ENCODE measurements at places on chromosomes 13 and 19.

- DNase-seq, result no peak
These were observed 6.1 kb upstream of the ZNF98 start for GRCh38 chr19:22427960-22428913.

- no peak for DNase-seq
These were observed 123.8 kb downstream of the NDFIP2 start for GRCh38 chr13:79604752-79605151.

- peak; percentile 34 for DNase-seq
These were observed 32.7 kb downstream of the VSTM1 start for GRCh38 chr19:54030895-54031586.

DNA sequence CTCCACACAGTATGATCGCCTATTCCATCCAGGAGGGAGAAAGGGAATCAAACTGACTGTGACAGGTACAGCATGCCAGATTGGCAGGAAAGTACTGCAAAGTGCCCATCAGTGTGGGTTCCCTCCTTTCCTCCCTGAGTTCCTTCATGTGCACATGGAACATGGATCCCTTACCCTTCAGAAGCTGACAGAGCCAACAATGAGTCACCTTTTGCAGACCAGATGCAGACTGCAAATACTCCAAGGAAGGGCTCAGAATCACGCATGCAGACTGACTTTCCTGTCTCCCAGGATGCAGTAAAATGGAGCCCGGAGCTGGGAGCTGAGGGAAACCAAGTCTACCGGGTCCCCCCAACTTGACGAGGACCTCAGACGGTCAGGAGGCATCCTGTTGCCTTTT, 41.8 kb downstream of the SACS start:
- no peak for DNase-seq

DNA sequence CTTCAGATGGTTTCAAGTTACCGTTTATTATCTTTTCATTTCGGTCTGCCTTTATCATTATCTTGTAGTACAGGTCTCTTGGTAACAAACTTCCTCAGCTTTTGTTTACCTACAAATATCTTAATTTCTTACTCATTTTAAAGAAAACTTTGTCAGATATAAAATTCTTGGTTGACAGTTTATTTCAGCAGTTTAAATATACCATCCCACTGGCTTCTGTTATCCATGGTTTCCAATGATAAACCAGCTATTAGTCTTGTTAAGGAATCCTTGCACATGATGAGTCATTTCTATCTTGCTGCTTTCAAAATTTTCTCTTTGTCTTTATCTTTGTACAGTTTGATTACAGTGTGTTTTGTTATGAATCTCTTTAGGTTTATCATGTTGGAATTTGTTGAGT, 308.3 kb upstream of the SPRY2 start:
- no peak for DNase-seq

DNA sequence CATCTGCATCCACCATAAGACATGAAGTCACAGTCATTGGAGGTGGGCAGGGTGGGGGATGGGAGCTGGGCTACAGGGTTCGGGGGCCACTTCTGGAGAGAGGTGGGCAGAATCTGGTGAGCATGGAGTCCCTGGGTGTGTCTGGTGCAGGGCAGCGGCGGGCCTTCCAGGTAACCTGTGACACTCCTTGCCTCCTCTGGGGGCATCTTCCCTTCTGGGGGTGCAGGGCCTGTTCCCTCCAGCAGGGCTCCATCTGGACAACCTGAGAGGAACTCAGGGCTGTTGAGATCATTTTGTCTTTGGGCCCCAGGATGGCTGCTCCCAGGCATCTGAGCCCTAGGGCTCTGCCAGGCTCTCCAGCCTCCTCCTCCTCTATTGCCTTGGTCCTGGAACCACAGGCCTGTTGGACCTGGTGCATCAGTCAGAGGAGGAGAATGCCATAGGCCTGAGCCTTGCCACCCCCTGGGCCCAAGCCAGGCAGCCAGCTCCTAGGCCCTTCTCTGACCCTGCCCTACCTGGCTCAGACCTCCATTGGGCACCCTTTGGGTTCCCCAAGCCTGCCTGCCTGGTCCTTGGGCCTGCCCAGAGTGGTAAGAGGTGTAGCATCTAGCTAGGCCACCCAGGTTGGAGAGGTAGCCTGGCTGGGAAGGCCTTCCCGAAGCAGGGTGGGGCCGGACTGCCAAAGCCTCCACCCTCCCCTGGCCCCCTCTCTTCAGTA, 13.4 kb downstream of the LYL1 start:
- DNase-seq, result no peak

- no peak for DNase-seq
These were observed 205.4 kb downstream of the ZNF536 start for GRCh38 chr19:30577551-30578105.

DNA sequence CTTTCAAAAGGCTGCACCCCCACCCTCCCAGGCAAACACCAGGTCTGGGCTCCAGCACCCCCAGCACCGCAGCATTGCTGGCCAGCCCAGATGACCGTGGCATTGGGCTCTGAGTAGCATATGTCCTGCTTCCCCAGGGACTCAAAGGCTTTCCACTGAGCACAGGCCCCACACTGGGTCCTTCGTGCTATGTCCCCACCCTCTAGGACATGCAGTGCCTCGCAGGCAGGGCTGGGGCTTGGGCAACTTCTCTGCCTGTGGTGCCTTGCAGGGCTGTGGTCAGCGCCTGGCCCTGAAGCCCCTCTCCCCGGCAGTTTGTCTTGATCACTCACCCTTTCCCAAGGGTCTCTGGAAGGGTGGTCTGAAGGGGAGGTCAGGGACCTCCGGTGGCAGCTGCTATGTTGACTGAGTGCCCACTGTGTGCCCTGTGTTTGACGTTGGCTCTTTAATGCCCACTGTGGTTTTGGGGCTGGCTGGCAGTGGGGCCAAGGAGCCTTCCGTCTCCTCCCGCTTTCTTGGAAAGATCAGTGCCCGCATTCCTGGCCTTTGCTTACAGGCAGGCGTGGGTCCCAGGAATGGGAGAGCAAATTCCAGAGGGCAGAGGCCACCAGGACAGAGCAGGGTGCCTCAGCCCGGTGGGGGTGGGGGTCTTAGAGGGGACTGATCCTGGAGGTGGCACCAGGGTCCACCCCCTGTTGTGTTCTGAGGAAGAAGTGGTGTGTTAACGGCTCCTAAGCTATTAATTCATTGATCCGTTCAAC, 20.3 kb upstream of the CRTC1 start:
- DNase-seq, result no peak

DNA sequence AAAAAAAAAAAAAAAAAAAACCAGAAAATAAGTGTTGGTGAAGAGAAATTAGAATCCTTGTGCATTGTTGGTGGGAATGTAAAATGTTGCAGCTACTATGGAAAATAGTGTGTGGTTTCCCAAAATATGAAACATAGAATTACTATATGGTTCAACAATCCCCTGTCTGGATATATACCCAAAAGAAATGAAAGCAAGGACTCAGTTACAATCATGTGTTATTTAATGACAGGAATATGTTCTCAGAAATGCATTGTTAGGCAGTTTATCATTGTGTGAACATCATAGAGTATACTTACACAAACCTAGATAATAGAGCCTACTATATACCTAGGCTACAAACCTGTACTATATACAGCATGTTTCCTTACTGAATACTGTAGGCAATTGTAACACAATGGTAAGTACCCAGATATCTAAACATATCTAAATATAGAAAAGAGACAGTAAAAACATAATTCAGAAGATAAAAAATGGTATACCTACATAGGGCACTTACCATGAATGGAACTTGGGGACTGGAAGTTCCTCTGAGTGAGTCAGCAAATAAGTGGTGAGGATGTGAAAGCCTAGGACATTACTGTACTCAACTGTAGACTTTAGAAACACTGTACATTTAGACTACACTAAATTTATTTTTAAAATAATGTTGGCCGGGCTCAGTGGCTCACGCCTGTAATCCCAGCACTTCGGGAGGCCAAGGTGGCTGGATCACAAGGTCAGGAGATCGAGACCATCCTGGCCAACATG, 25.7 kb upstream of the SLC7A1 start:
- DNase-seq, result no peak

GRCh38 chr13:26020891-26021290, 30.9 kb downstream of the SHISA2 start:
- no peak for DNase-seq

DNA sequence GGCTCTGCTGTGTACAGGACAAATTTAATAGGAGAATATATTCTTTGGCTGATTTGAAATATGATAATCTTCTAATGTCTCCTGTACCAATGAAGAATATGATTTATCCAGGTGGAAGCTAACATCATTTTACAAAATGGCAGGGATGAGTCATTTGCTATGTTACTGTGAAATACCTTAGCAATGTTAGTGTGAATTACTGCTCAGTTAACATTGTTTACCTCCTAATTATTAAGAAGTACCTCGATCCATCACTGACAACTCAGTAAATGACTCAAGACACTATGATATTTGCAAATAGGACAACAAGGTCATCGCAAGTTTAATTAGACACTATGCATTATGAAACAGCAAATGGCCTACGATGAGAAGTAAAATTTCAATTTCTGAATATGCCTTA, 309.1 kb upstream of the EDNRB start:
- no peak for DNase-seq

DNA sequence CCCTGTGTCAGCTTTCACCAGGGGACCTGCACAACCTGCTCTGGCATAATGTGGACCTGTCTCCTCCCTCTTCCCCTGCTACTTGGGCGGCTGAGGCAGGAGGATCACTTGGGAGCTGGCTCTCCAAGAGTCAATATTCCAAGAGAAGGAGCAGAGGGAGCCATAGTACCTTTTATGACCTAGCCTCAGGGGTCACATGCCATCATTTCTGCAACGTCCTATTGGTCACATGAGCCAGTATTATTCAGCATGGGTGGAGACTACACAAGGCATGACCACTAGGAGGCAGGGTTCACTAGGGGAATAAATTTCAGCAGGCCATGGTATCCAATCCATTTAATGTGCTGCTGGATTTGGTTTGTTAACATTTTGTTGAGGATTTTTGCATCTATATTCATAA, 12.0 kb upstream of the SHFL start:
- no peak for DNase-seq

- DNase-seq, result no peak
These were observed 374.2 kb downstream of the DIAPH3 start for GRCh38 chr13:59789558-59789957.

DNA sequence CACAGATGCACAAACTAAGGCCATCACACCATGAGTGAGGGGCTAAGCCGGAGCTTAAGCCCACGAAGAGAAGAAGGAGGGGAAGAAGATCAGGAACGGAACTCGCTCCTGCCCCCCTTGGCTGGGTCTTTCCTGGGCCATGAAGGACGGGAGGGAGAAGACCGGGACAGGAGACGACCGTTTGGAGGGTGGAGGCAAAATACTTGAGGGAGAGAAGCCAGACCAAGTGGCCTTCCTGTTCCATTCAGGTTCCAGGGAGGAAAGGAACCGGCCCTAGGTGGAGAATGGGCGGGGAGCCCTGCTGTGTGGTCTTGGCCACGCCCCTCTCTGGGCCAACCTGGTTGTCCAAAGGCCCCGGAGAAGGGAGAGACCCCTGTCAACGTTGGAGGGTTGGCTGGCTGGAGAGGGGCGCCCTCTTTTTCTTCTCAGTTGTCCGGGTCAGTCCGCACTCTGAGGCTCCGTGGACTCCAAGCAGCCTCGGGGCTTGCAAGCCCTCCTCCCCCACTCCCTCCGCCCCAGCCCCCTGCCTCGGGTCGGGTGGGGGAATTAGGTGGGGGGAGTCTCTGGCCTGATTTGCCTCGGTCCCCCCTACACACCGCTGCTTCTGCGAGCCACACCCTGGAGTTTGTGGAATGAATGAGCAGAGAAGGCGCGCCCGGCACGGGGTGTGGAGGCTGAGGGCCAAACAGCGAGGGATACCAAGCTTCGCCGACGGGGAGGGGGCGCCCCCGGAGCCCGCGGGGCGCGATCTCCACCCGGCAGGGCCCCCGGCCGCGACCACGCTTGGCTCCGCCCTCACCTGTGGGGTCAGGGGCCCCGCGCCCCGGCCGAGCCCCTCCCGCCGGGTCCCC, 757 bp downstream of the FBN3 start:
- DNase-seq, result peak; percentile 67

DNA sequence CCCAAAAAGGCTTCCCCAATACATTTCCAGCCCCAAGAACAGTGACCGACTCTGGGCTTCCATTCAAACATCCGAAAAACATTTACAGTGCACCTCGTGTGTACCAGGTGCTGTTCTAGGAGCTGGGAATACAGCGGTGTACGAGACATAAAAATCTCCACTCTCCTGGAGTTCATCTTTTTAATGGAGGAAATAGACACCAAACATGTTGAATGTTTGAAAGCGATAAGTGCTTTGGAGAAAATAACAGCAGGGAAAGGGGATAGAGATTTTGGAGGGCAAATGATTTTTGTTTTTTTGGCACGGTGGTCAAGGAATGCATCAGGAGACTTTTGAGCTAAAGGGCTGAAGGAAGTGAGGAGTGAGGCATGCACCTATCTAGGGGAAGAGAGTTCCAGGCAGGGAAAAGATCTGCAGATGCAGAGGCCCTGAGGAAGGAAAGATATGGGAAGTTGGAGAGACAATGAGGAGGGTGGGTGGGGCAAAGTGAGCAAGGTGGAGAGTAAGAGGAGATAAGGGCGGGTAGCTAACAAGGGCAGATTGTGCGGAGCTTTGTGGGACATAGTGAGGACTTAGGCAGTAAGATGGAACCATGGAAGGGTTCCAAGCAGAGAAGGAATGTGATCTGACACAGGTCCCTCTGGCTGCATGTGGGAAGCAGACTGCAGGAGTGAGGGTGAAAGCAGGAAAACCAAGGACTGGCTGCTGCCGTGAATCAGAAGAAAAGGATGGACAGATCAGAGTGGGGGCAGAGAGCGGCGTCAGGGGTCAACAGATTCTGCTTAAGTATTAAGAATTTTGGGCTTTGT, 703 bp upstream of the FBL start:
- DNase-seq, result peak; percentile 18

Measured in cardiac muscle cell (in vitro differentiated cells and primary cell).